Fibroblast of mammary gland (primary cell): ENCODE measurements at places on chromosomes 12 and 14.

- DNase-seq: no peak
These were observed 82.9 kb upstream of the CLMN start for GRCh38 chr14:95402578-95402977.

DNA sequence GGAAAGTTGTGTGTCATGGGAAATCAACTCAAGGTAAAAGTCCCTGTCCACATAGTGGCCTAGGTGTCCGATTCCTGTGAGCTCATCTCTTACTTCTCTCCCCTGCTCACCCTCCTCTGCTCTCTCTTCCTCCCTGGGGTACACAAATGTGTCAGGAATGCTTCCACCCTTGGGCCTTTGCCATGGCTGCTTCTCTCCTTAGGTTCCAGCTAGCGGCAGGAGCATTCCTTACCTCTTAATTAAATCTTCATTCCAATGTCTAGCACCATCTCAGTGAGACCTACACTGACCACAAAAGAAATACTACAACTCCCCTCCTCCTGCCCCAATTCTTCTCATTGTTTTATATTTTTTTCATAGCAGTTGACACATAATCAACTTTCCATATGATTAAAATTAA, 298.6 kb downstream of the PDZRN4 start:
- peak; percentile 1 for DNase-seq

- DNase-seq: no peak
These were observed 174.5 kb downstream of the DACT1 start for GRCh38 chr14:58812050-58812910.

- no peak for DNase-seq
These were observed 83.2 kb downstream of the PITPNM2 start for GRCh38 chr12:123067654-123068053.

DNA sequence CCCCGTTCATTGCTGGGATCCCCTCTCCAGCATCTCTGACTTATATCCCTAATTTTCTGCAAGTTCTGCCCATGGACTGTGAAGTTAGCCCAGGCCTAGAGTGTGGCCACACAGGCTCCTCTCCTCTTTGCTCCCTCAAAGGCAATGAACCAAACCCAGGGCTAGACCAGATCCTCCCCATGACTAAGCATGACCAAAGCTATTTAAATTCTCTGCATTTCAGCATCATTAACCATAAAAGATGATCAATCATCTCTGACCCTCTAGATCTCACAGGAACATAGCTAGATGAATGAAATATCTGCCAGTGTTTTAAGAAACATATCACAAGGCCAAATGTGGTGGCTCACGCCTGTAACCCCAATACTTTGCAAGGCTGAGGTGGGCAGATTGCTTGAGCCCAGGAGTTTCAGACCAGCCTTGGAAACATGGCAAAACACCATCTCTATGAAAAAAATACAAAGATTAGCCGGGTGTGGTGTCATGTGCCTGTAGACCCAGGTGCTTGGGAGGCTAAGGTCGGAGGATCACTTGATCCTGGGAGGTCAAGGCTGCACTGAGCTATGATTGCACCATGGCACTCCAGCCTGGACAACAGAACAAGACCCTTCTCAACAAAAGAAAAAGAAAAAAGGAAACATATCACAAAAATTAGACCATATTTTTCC, 2.2 kb upstream of the KRT3 start:
- DNase-seq: peak; percentile 70
